ENCODE measurements at places on chromosomes 7 and 10. TPM values are rescaled to one million over a fixed set of nuclear protein-coding genes. Genes with fewer than 3 reads are reported as not detected.

NRCAM gene
- 2.3 TPM for total RNA-seq

DNA sequence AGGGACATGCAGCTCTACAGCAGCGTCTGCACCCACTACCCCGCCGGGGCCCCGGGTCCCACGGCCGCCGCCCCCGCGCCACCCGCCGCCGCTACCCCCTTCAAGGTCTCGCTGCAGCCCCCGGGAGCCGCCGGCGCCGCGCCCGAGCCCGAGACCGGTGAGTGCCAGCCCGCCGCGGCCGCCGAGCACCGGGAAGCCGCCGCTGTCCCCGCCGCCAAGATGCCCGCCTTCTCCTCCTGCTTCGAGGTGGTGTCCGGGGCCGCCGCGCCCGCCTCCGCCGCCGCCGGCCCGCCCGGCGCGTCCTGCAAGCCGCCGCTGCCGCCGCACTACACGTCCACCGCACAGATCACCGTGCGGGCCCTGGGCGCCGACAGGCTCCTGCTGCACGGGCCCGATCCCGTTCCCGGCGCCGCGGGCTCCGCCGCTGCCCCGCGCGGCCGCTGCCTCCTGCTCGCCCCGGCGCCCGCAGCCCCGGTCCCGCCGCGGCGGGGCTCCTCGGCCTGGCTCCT, 631 bp downstream of the OTUD1 start:
- DNase-seq = peak; percentile 33

DNA sequence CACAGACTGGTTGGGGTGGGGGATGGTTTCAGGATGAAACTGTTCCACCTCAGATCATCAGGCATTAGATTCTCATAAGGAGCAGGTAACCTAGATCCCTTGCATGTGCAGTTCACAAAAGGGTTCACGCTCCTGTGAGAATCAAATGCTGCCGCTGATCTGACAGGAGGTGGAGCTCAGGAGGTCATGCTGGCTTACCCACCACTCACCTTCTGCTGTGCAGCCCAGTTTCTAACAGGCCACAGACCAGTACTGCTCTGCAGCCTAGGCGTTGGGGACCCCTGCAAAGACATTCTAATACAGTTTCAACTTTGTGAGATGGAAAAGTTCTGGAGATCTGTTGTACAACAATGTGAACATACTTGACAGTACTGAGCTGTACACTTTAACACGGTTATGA, 39.9 kb downstream of the STRA8 start:
- peak; percentile 20 for DNase-seq

DNA sequence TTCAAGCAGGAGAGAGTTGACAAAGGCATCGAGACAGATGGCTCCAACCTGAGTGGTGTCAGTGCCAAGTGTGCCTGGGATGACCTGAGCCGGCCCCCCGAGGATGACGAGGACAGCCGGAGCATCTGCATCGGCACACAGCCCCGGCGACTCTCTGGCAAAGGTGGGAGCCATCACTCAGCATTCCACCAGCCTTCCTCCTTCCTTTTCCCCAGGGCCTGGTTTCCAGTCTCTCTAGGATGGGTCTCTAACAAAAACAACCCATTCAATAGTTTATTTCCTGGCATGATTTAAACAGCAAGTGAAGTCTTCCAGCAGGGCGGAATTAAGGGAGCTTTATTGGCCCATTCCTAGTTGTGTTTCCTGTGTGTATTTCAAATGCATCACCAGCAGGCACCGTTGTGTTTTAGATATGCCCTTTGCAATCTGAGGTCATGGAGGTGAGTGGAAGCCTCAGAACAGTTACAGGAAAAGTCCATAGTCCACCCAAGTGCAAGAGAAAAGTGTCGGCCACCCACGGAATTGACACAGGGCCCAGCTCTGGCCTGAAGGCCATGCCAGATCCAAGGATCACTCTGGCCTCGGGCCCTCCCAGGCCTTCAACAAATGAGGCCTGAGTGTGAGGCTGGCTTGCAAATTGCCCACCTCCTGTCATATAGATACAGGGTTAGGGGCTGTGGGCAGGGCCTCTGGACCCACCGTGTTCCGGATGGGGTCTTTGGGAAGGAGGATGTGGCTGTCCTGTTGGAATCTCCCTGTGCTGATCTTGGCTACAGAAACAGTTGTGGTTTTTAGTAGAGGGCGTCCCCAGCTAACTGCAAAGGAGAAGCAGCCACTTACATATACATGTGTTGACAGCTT, 46.9 kb upstream of the TRIM8 start:
- no peak for DNase-seq

GRCh38 chr7:19060761-19061259, 56.6 kb downstream of the TWIST1 start:
- DNase-seq = no peak

- DNase-seq = peak; percentile 74
These were observed 5.3 kb downstream of the CLDN15 start for GRCh38 chr7:101232141-101232850.

LRRC4 gene
- total RNA-seq = 10.4 TPM

- DNase-seq = peak; percentile 74
These were observed 31.9 kb downstream of the DUSP5 start for GRCh38 chr10:110529596-110530011.

ANXA8L1 gene
- total RNA-seq = not detected

DNA sequence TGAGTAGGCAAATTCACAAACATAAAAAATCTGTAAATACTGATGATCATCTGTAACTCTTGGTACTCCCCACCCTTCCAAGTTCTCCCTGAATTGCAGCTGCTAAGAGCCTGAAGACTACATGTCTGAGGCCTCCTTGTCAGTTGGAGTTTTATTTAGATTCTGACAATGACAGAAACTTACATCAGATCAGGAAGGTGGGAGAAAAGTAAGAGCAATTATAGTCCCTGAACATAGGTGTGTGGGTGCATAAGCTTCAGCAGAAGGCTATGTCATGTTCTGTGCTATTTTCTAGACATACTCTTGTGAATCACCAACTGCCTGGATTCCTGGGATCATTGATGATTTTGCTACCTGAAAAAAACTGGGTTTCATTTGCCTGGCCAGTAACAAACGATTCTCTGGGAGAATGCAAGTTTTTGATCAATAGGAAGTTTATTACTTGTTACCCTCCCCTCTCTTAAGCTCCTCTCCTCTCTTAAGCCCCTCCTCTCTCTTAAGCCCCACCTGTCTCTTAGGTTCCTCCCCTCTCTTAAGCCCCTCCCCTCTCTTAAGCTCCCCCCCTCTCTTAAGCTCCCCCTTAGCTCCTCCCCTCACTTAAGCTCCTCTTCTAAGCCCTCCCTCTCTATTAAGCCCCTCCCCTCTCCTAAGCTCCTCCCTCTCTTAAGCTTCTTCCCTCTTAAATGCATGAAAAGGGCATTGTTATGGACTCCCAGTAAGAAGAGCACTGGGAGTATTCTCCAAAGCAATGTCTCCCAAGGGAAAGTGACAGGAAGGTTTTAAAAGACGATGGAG, 1183.4 kb upstream of the AUTS2 start:
- no peak for DNase-seq

GRCh38 chr10:117537904-117538524, 4.5 kb upstream of the EMX2 start:
- DNase-seq = no peak

Measured in H9 (cell line).